Smooth muscle cell of trachea (primary cell): ENCODE measurements at places on chromosomes 11 and 22. TPM values are rescaled to one million over a fixed set of nuclear protein-coding genes. Genes with fewer than 3 reads are reported as not detected.

C11orf97 gene
- total RNA-seq, result not detected in 2 replicates

GPR83 gene
- under 0.01 TPM in 1 of 2 replicates, not detected in the other for total RNA-seq

MTCH2 gene
- 73.3 and 98.5 TPM in 2 replicates for total RNA-seq

GCAT gene
- 27.5 and 27.6 TPM in 2 replicates for total RNA-seq

FXYD2 gene
- 0.33 and 0.44 TPM in 2 replicates for total RNA-seq
